ENCODE measurements at places on chromosomes 6 and 20.

- peak; percentile 32 for DNase-seq
These were observed 4.5 kb downstream of the FOXO3 start for GRCh38 chr6:108565091-108565766.

DNA sequence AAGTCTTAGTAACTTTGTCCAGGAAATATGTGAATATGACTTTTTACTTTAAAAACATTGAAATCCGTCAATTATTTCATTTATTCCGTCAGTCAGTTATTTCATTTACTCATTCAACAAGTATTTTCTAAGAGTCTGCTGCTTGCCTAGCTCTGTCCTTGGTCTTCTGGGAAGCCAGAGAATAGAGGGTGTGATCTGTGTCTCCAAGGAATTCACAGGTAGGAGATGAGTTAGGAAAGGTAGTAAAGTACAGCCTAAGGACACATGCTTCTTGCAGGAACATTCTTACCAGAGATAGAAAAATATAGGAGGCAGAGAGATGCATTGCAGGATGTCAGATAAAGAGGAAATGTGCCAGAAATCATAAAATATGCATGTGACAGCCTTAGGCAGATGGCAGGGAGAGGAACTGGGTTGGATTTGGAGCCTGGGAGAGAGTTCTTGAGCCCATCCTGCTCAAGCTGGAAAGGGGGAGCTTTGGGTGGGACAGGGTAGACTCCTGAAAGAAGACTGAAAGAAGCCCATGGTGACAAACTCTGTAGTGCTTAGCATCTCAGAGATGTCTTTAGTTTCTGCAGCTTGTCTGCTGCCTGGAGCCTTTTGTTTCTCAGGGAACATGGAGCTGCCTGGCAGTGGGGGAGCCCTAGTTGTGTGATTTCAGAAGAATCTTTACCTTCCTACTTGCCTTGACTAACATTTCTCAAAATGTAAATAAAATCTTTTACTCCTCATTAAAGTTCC lies 3.5 kb downstream of the SH3BGRL2 start:
- no peak for DNase-seq

GRCh38 chr20:34863421-34863965 lies 9.2 kb downstream of the GGT7 start:
- DNase-seq: no peak

DNA sequence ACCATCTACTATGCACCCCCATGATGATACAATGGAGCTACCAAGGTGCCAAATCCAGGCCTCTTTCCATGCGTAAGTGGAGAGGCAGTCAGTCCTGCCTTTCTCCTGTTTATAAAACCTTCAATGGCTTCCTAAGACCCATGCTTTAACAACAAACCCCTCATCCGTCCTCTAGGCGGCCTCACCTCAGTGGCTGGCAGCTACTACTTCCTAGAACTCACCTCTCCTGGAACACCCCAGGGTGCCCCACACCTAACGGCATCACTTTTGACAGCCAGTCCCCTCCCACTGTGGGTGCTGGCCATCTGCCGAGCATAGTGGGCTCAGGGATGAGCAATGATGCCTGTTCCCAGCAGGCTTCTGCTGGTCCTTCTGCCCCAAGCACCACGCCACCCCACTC lies 80.0 kb upstream of the TAB2 start:
- DNase-seq: no peak

DNA sequence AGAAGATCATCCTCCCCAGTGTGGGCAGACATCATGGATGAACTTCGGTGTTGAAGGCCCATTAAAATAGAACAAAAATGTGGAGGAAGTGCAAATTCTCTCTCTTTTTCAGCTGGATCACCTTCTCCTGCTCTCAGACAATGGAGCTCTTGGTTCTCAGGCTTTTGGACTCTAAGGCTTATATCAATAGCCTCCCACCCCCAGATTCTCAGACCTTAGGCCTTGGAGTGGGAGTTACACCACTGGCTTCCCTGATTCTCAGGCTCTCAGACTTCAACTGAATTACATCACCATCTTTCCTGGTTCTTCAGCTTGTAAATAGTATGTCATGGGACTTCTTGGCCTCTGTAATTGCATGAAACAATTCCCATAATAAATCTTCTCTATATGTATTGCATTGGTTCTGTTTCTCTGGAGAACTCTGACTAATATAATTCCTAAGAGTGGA lies 36.6 kb downstream of the NSFL1C start:
- peak; percentile 71 for DNase-seq

DNA sequence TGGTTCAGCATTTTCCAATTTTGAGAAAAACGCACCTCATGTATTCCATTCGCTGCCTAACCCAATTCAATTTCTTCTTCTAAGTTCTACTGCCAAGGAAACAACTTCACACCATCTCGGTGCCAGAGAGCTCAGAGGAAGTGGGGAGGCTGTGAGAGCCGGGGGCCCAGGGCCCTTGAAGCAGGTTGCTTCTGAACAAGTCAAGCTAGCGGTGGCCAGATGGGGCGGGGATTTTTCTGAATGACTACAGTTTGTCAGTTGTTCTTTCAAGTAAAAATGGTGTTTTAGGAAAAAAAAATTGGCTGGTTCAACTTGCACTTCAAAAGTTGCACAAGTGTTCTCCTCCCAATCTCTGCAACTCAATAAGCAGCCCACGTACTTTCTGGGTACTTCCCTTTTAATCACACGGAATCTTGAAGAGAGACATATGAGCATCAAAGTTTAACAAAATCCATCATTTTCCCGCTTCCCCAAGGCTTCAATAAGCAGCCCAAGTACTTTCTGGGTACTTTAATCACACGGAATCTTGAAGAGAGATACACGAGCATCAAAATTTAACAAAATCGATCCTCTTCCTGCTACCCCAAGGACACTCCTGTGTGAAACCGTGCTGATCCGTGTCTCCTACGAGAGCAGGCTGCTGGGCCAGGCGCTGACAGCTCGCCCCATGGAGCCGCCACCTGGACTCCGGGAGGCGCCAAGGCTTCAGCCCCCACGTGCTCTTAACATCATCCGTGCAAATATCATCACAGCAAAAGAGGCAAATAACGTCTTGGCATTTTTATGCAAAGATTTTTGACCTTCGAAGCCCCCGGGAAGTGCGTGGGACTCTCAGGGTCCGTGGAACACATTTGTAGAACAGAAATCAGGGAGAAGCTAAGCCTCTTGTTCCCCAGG lies 186.7 kb upstream of the PDE10A start:
- DNase-seq: peak; percentile 42

- DNase-seq: no peak
These were observed 168.9 kb upstream of the JARID2 start for GRCh38 chr6:15077006-15077405.

DNA sequence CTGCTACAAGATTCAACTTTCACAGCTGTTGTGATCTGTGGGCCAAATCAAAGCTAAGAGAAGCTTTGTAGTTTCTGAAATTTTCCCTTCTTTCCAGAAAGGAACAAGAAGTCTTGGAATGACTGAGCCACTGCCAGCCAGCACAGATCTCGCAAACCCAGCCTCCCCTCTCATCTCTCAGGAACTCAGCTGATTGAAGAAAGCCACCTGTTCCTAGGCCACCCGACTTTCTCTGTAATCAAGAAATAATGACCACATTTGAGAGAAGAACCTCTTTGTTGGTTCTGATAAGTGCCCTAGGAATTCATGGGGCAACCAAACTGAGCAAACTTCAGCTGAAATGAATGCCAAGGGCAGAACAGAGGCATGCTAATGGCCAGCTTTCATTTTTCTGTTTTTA lies 61.7 kb downstream of the HDGFL1 start:
- no peak for DNase-seq

GRCh38 chr20:41992481-41992880 lies 374.3 kb upstream of the CHD6 start:
- no peak for DNase-seq

GRCh38 chr6:108675226-108676200 lies 114.8 kb downstream of the FOXO3 start:
- no peak for DNase-seq

- DNase-seq: no peak
These were observed 511.3 kb downstream of the ADGRB3 start for GRCh38 chr6:69146385-69146784.

DNA sequence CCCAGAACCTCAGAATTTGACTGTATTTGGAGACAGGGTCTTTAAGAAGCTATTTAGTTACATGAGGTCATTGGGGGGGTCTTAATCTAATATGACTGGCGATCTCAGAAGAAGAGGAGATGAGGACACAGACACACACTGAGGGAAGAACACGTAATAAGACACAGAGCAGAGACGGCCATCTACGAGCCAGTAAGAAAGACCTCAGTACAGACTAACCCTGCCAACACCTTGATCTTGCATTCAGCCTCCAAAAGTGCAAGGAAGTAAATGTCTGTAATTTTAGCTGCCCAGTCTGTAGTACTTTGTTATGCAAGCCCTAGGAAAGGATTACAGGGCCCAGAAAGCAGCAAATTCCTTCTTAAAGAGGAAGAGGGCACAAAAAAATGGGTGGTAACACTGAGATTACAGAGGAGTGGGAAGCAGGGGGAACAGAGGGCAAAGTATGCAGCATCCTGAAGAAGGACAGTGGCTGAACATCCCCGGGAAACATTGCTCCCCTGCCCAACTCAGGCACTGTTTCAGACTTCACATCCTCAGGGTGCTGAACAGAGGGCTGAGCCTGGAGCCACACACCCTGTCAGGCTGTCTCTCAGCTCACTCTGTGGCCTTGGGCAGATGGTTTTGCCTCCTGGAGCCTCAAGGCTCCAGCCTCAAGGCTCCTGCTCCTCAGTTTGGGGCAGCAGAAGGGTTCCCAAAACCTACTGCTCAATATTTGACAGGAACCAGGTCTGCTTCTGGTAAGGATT lies 27.9 kb upstream of the SIRPG start:
- DNase-seq: no peak

- no peak for DNase-seq
These were observed 166.7 kb upstream of the LRFN2 start for GRCh38 chr6:40753675-40754448.

DNA sequence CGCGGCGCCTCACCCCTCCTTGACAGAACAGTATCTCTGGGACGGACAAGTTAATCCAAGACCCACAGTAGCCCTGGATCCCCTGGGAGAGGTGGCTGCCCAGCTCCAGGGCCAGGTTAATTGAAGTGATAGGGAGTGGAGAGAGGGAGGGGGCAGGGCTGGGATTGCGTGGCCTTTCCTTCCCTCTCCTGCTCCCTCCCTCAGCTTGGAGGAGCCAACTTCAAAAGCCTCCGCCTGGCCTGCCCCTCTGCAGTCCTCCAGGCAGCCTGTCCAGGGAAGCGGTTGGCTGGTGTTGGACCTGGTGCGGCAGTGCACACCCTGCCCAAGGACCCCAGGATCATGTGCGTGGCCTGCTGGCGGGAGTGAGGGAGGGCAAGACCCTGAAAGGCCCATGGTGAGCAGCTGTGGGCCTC lies at the start of gene C20orf204:
TSS of gene C20orf204 (plus strand) at position 250 of the 413 bp plus-strand sequence. CDS start at position 392, 142 bp downstream.
- no peak for DNase-seq

DNA sequence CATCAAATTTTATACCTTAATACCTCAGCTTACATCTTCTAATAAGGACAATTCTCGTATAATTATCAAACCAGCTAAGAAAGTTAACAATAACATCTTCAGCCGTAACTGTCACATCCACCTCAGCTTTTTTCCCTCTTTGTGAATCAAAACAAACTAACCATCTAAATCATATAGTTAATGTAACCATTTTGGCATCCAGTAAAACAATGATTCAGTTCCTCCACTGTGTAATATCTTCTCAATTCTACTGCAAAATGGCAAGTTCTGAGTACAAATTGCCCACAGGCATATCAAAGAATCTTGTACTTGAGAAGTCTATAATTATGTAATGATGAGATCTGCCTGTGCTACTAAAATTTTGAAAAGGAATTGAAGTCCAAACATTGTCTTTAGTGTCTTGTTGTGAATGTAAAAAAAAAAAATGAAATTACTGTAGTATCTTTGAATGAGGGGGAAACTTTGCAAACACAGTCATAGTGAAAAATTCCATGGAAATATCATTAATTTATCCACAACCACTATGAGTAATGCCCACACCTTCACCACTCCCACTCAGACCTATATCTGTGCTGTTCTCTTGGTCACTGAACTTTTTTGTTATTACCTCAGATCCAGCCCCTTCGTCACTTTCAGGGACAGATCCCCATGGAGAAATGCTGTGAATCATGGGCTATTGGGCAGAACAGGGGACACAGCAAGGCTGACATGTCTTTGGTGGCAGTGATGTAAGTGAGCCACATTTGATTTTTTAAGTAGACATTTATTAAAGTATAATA lies 178.6 kb upstream of the RAB32 start:
- DNase-seq: peak; percentile 38

GRCh38 chr6:148760568-148761526 lies 14.0 kb downstream of the UST start:
- DNase-seq: peak; percentile 95

GRCh38 chr20:5067877-5068645 lies 51.7 kb downstream of the PCNA start:
- DNase-seq: no peak

DNA sequence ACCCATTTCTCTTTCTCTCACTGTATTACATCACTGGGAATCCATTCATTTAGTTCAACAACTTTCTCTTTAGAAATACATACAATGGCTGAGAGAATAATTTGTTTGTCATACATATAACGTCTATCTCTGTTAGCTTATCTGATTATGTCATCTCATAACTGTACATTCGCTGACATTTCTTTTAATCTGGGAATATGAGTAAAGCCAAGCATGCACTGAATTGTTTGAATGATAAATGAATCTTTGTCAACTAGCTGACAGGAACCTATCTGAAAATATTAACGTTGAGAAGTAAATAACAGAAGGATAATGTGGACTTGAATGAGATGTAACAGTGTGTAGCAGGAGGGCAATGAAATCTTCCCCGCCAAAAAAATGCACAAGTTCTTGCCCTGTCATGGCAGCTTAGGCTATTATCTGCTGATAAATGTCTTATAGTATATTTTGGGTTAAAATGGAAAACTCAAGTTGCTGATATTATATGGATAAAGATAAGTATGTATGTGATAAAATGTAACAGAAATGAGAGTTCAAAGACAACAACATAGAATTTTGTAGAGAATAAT lies 581.2 kb upstream of the ADGRB3 start:
- no peak for DNase-seq

DNA sequence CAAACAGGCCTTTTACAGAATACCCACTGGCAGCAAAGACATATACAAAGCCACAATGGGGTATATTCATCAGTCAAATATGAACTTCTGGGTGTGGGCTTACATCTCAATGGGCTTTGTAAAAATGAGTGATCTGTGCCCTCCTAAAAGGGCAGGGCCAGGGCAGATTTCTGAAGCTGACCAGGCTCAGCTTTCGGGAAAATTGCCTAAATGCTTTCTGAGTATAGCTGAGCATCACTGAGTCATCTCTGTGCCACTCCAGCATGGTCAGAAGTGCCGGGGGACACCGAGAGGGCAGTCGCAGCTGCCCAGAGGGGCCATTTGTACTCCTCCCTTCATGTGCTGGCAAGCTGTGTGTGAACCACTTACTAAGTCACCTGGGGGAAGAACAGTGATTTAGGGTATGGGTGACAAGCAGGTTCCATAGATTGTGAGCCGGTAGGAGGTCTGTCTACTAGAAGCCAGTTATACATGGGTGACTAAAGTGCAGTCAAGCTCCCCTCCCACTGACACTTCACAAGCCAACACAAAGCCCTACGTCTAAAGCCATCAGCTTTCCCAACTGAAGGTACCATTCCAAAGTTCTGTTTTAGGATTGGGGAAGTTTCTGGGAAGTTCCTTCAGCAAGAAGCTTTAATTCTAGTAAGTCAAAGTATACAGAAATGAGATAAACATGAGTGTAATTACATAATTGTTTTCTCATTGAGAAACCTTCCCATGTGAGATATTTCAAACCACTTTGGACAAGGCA lies 147.6 kb upstream of the TAB2 start:
- peak; percentile 3 for DNase-seq

GRCh38 chr20:53513489-53514298 lies 79.9 kb downstream of the ZNF217 start:
- DNase-seq: no peak
